ENCODE measurements at places on chromosomes 2 and 18. TPM values are rescaled to one million over a fixed set of nuclear protein-coding genes. Genes with fewer than 3 reads are reported as not detected.

Gene RESP18
- 6.5 TPM for polyA plus RNA-seq

Gene NYAP2
- polyA plus RNA-seq, result 0.43 TPM

Gene WIPF1
- polyA plus RNA-seq, result 2.8 TPM

Gene MFSD6
- polyA plus RNA-seq, result 103 TPM

Gene KCNS3
- polyA plus RNA-seq, result 0.98 TPM

Gene CHRND
- polyA plus RNA-seq, result not detected

Gene ELOA2
- not detected for polyA plus RNA-seq

Gene KANSL3
- polyA plus RNA-seq, result 3.8 TPM

Gene EIF2AK3
- 13.3 TPM for polyA plus RNA-seq

Gene PLEKHH2
- polyA plus RNA-seq, result 19.2 TPM

Gene SLC30A3
- polyA plus RNA-seq, result not detected

Gene CPLX4
- 1.4 TPM for polyA plus RNA-seq

Gene SPP2
- not detected for polyA plus RNA-seq

Gene RBM43
- polyA plus RNA-seq, result 3.4 TPM

Gene PAIP2B
- 1.2 TPM for polyA plus RNA-seq

Gene PLCD4
- polyA plus RNA-seq, result 13.9 TPM

Gene SNX17
- polyA plus RNA-seq, result 34.0 TPM

Gene ABCA12
- 0.08 TPM for polyA plus RNA-seq

Gene MOCOS
- not detected for polyA plus RNA-seq

Gene MDH1B
- 11.8 TPM for polyA plus RNA-seq

Gene SLC4A3
- 7.6 TPM for polyA plus RNA-seq

Gene SP140L
- 0.50 TPM for polyA plus RNA-seq

Gene POTEE
- not detected for polyA plus RNA-seq

Gene CHRNG
- not detected for polyA plus RNA-seq

Gene ARHGAP28
- not detected for polyA plus RNA-seq

Gene FMNL2
- 22.4 TPM for polyA plus RNA-seq

Gene KCNG2
- not detected for polyA plus RNA-seq

Gene IFIH1
- 0.83 TPM for polyA plus RNA-seq
